ENCODE measurements at places on chromosomes 4 and X.

DNA sequence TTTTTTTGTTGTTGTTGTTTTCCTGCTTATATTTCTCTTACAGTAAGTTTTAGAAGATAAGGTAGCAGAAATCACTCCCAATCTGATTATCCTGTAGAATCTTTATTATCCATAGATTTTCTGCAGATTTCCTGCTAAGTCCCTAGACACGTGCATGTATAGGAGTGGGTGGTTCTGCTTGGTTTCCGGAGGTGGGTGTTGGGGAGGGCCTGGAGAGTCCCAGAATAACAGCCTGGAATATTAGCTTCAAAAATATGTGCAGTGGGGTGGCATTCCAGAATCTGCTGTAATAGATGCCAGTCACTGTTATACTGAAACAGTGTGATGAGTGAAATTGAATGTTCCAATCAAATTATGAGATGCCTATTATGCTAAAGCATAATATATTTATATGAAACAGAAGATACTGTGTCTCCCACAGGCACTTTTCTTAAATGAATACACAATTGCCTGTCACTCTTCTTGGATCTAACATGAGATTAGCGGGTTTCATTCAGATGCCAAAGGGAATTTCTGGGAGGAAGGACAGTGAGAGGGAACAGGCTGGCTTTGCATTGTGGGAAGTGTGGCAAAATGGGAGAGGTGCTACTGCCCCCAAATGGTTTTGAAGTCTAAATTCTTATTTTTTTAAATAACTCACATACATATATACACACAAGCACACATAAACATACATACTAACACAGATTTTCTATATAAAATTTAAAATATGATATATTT lies 37.6 kb downstream of the C4orf50 start:
- DNase-seq, result no peak

- no peak for DNase-seq
Observed at GRCh38 chr4:56511098-56511497, 5.5 kb downstream of the ARL9 start.

GRCh38 chr4:6200011-6200921 lies at the start of gene JAKMIP1:
TSS of gene JAKMIP1 (minus strand) at chr4:6200549. CDS start at chr4:6112850, 87,699 bp downstream.
- no peak for DNase-seq

- DNase-seq, result no peak
Observed at GRCh38 chrX:153793291-153793690, 884 bp downstream of the IDH3G start.

DNA sequence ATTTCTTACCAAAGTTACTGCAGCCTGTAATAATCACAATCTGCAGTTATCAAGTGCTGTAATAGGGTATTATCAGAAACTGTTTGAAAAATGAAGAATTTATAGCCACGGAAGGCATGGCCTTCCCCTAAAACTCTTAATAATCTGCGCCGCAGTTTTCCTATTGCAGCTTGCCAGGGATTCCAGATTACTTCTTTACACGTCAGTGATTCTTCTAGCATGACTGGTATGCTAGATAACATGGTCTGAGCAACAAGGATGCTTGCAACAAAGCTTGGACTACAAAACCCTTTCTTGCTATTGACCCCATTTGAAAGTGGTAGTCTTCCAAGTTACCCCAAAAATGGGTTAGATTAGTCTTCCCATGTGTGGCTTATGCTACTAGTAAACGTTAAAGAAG lies 47.2 kb upstream of the GK2 start:
- DNase-seq, result no peak

- DNase-seq, result no peak
Observed at GRCh38 chr4:111494971-111495370, 650.3 kb upstream of the FAM241A start.
